GM19239 (cell line): ENCODE measurements at places on chromosomes 1 and 21.

DNA sequence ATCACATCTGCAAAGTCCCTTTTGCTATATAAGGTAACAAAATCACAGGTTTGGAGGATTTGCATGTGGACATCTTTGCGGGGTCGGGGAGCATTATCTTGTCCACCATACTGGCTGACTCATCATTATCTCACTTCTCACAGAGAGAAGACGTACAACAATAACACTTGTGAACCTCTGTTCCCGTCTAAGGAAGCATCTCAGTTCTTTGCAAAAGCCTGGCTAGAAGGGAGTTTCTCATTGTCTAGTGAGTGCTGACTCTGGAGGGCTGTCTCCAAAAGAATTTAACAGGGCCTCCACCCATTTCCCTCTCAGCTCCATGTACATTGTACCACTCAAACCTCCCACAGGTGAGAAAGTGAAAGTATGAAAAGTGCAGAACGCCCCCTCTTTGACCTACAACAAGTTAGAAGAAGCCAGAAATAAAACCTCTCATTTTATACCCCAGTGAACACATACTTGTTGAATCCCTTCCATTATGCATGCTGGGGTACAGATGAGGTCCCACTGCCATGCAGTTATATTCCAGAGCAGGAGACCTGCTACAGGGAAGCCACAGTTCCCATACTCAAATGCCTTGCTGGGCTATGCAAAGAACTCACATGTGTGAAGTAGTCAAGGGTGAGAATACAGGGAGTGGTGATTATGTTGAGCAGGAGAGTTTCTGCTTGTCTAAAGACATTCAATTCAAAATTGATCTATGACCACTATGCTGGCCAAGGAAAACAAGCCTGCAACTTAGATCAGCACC is 121.7 kb upstream of the PRDX6 start:
- no peak for DNase-seq

GRCh38 chr1:152458384-152459185 is 44.5 kb upstream of the CRNN start:
- peak; percentile 39 for DNase-seq

- DNase-seq: no peak
Measured at GRCh38 chr1:180598333-180598974, 33.4 kb upstream of the XPR1 start.

DNA sequence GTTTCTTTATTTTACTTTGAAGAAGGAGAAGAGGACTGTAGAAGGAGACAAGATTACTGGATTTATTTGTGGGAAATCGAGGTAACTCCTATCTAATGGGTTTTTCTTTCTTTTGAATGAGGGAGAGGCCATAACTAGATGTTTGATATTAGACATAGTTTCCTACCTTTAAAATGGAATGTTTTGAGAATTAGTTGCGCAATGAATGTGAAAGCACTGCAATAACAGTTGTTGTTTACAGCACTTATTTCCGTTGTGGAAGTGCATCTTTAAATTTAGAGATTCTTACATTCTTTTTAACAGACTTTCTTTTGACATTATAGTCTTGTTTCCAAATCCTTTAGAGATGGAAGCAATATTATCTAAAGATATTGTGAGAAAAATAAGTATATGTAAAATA is 229.0 kb downstream of the SRGAP2C start:
- no peak for DNase-seq

- DNase-seq: no peak
Measured at GRCh38 chr1:94063379-94063778, 57.6 kb downstream of the ABCA4 start.

DNA sequence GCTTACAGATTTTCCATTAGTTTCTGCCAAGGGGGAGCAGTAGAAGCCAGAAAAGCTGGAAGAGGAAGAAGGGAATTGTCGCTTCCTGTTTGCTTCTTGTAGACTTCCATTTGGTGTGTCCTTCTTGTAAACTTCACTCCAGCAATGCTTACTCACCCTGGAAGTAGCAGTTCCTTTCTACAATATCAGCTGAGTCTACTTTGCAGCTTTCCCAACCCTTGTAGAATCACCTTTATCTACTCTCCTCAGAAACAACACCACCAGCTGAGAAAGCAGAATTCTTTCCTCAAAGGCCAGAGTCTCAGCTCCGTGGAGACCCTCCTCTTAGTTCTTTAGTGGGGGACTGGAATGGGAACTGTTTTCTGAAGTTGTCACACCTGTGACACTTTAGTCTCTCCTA is 1136.7 kb upstream of the TMPRSS15 start:
- DNase-seq: no peak

- no peak for DNase-seq
Measured at GRCh38 chr1:59265622-59266021, 31.3 kb upstream of the FGGY start.

- no peak for DNase-seq
Measured at GRCh38 chr1:115105831-115106230, 16.5 kb upstream of the TSPAN2 start.

DNA sequence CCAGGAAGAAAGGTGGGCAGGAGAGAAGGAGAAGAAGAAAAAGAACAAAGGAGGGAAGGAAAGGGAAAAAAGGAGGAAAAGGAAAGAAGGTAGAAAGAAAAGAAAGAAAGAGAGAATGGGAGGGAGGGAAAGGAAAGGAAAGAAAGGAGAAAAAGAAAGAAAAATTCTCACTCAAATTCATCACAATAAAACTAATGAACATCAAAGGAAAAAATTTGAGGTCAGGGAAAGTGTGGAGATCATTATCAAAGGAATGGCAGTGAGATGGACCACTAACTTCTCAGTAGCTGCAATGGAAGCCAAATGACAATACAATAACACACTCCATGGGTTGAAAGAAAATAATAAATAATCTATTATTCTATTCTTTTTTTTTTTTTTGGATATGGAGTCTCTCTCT is 48.0 kb upstream of the JAK1 start:
- DNase-seq: no peak

DNA sequence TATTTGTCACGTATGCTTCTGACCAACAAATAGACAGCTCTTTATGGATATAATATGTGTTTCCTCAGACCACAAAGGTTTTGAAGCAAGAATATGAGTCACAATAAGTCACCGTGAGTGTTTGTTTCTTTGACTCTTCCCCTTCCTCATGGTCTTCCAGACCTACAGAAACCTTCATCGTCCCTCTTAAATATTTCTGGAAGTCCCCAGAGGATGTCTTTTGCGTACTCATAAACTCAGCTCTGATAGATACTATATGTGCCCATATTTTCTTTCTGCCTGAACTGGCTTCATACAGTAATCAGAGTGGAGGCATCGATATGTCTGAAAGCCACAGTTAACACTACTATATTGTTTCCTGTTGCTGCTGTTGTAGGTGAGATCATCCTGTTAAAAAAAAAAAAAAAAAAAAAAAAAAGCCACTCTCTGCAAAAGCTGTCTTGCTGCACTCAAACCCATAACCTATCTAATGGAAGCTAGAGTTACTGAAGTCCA is 38.4 kb downstream of the ADAMTS1 start:
- DNase-seq: no peak

DNA sequence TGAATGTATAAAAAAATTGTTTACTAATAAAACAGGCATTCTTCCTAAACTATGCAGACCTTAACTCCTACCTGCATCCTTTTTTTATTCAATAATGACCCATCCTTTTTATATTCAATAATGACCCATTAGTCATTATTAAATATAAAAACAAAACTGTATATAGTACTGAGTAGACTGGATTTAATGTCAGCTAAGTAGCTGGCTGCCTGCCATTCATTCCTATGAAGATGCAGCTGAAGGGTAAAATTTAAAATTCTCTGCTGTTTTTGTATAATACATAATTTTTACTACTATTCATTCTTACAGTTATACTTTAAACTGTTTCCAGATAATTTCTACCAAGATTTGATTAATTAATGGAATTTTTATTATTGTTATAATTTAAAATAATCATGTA is 79.3 kb downstream of the DENND1B start:
- no peak for DNase-seq

GRCh38 chr1:162942916-162943559 is 82.1 kb upstream of the CCDC190 start:
- DNase-seq: no peak

DNA sequence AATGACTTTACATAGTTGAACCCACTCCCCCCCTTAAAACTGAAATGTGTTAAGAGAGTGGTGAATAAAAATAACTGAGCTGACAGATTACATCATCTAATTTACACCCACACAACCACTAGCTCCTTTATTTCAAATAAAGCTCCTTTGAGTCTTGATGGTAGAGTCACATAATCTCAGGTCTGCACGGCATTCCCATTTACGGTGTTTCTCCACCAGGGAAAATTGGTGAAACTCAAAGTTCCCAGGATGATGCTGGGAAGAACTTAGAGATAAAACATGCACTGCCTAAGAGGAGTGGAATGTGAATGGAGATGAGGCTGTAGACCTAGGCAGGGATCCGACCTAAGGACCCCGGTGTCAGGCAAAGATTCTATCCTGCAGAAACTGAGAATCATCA is 727.8 kb upstream of the ADAMTS5 start:
- no peak for DNase-seq

GRCh38 chr1:217373761-217374701 is 256.9 kb downstream of the GPATCH2 start:
- no peak for DNase-seq

- no peak for DNase-seq
Measured at GRCh38 chr1:222697826-222698225, 14.5 kb downstream of the AIDA start.

DNA sequence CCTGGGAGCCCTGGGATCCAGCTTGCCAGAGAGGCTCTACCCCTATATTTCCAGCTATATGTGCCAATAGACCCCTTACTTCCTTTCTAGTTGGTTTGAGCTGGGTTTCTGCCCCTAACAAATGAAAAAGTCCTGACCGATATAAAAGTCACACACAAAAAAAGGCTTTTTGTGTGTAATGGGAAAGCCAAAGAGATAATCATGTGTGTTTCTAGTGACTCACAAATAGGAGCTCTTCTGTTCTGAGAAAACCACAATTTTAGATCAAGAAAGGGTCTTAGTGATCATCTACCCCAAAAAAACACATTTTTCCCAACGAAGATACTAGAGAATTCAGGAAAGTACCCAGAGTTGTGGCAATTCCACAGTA is 23.0 kb upstream of the PLEKHA6 start:
- no peak for DNase-seq

DNA sequence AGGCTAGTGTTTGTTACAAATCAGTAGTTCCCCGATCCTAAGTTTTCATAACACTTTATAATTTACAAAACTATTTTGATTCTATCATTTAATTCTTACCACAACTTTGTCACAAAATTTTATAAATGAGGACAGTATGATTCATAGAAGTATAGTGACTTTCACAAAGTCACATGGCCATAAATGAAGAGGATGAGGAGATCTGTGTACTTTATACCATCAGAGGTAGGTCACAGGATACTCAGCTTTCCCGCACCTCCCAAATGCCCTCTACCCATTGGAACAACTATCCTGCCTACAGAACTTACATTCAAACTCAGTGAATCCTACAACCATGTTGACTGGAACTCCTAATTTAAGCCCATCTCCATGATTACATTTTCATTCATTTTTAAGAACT is 56.3 kb downstream of the TNFSF4 start:
- no peak for DNase-seq

DNA sequence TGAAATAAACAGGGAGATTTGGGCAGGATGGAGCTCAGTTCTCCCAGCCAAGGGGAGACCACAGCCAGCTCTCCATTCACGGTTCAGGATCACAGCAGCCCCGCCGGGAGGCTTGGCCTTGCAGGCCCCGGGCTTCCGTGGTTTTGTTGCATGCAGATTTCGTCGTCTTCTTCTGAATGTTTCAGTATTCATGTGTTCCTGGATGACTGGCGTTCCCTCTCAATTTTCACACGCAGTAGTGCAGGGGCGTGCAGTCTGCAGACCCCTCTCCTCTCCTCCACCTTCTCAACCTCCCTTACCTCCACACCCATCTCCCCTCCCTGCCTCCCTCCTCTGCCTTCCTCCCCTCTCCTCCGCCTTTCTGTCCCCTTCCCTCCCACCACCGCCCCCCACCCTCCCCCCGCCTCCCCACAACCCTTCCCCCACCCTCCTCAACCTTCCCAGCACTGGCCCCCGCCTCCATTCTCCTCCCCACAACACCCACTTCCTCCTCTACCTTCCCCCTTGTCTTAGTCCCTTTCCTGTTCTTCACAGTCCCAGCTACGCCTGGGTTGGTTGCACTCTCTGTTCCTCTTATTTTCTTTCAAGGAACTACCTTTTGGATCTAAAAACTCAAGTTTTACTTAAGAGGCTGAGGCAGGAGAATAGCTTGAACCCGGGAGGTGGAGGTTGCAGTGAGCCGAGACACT is 8.4 kb upstream of the SLC19A1 start:
- DNase-seq: peak; percentile 68

DNA sequence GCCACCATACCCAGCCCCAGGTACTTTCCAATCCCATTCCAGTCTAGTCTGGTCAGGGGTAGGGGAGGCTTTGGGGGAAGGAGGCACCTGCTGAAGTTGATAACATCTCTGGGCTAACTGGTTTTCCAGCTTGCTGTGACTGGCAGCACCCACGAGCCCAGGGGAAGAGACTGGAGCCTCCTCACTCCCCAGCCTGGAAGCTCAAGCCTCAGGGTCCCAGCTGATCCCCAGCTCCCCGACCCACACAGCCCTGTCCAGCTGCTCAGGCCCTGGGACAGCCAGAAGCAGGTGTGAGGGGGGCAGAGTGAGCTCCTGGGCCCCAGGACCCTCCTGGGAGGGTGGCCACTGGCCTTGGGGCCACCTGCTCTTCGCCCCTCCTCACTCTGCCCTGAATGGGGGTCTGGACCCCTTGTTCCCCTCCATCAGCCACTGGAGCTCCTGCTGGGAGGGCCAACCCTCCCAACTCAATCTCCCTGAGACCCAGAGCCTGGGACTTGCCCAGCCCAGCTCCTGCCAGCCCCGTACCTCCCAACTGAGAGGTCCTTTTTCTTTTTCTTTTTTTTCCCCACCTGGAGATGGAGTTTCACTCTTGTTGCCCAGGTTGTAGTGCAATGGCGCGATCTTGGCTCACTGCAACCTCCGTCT is 23.5 kb upstream of the RNU1-4 start:
- no peak for DNase-seq

DNA sequence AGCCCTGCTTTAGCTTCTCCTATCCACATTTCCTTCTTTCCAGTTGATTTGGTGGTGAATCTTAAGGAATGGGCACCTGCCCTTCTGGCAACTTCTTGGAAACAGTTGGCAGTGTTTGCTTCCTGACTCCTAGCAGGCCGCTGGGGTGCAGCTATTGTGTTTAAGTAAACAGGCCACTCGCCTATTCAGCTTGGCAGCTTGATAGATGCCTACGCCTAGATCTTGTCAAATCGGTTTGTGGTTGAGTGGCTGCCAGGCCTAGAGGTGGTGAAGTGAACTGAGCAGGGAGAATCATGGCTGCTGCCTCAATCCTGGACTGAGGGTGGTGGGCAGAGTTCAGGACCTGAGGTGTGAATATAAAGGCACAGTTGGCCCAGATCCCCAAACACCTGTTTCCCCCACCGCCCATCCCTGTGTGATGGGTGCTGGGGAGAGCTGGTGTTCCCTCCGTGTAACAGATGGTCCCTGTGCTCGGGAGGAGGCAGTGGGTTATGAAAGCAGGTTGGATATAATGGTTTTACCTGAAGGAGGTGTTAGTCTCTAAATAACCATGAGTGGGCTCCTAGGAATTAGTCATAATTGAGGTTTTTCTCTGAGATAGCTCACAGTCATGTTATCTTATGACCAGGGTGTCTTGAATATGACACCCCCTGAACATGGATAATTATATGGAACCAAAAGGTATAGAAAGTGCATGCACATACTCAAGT is 940 bp upstream of the PLA2G2C start:
- no peak for DNase-seq
